BJ (cell line): ENCODE measurements at places on chromosomes 4 and X.
A peak's percentile ranks its signal among the peaks of the same experiment; 100 is the strongest.

DNA sequence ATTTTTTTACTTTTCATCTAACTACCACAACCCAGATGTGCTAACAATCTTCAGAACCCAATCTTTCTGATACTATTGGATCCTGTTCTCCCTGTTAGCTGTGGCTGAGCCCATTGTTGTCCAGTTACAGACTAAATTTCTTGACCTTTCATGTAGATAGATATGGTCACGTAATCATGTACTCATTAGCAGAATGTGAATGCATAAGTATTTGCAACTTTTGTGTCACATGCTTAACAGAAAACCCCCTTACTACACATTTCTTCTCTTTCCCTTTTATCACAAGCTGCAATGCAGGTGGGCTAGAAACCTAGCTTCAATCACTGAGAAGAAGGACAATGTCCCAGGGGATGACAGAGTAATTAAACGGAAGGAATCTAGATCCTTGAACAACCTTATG is 13.1 kb upstream of the FAM13A start:
- no peak for DNase-seq

DNA sequence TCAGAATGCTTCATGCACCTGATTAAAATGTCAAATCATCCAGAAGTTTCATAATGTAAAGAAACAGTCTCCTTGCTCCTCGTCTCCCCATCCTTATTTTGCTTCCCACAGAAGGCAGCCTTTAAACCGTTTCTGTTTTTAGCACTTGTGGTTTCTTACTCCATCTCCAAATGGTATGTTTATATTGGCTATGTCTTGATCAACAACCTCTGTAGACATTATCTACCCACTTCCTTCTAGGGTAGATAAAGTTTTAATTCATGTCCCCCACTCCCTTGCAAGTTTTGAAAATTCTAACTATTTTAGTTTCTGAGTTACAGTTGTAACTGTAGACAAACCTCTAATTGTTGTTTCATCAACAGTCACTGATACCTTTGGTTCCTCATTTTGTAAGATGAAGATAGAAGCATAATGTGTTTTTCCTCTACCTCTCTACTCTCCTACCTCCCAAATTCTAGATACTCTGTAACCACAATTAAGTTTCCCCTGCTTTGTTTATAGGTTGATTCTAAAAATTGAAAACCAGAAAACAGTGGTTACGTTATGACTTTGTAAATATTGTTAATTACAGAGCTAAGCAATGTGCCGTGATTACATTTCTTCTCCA is 291.7 kb upstream of the GATB start:
- DNase-seq: no peak

DNA sequence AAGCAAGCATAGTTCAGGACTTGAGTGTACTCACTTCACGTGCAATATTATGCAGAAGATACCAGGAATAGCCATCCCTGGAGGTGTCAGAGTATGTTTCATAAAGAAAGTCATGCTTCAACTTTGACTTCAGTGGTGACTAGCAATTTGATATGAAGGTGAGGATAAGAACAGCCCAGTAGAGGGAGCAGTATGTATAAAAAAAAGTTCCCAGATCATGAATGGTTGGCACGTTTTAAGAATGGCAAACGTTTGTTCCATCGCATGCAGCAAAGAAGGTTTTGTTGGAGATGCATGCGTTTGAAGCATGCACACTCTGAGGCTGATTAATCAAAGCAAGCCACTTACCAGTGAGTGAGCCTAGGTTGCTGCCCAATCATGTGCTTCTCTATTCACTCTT is 33.5 kb upstream of the SLITRK4 start:
- no peak for DNase-seq

- DNase-seq: no peak
Observed at GRCh38 chr4:92163348-92163747, 140.4 kb upstream of the GRID2 start.

GRCh38 chr4:70632028-70632427 is 3.5 kb downstream of the ENAM start:
- no peak for DNase-seq

- no peak for DNase-seq
Observed at GRCh38 chr4:185710487-185710995, 101.5 kb downstream of the SORBS2 start.

DNA sequence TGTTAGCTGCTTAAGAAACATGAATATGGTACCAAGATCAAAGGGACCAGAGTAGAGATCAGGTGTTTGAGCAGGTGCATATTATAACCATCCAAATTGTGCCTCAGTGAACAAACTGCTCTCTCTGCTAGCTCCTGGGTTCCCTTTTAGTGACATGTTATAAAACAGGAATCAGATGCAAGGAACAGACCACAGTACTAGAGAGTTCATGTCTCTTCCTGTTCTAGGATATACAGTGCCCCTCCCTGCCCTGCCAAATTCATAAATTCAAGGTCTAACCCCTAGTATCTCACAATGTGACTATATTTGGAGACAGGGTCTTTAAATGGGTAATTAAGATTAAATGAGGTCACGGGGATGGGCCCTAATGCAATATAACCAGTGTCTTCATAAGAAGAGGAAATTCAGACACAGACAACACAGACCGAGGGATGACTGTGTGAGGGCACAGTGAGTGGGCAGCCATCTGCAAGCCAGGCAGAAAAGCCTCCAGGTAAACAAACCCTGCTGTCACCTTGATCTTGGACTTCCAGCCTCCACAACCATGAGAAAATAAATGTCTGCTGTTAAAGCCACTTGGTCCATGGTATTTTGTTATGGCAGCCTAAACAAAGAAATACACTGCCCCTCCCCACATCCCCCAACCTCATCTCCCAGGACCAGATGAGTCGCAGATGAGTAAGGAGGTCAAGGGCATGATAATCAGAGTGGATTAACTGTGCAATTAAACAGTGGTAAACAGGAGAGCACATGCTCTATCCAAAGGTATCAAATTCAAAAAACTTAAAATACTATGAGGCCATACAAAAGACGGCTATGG is 82.5 kb downstream of the RBM47 start:
- no peak for DNase-seq

GRCh38 chr4:47390428-47391125 is 72.9 kb downstream of the COMMD8 start:
- DNase-seq: no peak

DNA sequence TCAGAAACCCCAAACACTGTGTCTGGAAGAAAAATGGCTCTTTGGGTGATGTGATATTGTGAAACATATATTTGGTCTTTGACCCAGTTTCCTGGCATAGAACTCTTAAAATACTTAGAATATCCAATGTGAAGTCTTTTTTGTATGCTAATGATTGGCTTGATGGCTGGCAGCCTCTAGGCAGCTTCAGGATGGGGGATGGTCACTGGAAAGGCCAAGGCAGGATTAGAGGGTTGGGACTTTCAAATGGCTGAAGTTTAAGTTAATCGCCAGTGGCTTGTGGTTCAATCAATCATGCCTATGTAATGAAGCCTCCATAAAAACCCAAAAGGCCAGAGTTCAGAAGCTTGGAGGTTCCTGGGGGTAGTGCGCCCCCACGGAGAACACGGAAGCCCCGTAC is 33.5 kb upstream of the ESX1 start:
- DNase-seq: no peak

DNA sequence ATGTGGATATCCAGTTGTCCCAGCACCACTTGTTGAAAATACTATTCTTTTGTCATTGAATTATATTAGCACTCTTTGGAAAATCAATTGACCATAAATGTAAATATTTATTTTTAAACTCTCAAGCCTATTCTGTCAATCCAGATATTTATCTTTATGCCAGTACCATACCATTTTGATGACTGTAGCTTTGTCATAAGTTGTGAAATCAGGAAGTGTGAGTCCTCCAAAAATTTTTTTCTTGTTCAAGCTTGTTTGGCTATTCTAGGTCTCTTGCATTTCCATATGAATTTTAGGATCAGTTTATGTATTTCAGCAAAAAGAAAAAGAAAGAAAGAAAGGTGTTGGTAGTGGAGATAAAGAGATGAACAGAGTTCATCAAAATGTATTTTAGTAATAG is 8.2 kb upstream of the SMPX start:
- DNase-seq: no peak

DNA sequence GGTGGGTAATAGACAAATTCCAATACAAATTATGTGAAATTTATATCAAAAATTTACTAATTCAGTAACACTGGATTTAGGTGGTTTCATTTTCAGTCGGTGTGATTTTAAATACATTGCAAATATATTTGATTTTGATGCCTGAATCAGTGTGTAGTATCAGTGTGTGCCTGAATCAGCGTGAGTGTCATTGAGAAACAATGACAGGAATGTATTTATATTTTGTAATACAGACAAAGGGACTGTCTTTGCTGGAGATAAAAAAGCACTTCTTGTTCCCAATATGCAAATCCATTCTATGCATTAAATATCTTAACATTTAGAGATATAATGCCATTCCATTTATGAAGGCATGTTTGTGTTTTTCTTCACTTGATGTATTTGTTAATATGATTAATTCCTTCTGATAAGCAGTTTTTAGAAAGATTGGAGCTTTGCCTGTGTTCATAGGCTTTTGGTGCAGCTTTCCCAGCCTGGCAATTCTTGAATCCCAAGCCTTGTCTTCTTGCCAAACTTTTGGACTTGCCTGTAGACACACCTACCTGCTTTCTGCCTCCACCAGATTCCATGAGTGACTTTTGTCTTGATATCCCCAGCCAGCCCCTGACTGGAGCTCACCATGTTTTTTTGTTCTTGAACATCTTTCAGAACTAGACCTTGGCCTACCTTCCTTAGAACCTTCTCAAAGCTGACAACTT is 243.8 kb downstream of the ADGRL3 start:
- no peak for DNase-seq

GRCh38 chr4:19214591-19215186 is 1037.0 kb upstream of the SLIT2 start:
- DNase-seq: no peak

DNA sequence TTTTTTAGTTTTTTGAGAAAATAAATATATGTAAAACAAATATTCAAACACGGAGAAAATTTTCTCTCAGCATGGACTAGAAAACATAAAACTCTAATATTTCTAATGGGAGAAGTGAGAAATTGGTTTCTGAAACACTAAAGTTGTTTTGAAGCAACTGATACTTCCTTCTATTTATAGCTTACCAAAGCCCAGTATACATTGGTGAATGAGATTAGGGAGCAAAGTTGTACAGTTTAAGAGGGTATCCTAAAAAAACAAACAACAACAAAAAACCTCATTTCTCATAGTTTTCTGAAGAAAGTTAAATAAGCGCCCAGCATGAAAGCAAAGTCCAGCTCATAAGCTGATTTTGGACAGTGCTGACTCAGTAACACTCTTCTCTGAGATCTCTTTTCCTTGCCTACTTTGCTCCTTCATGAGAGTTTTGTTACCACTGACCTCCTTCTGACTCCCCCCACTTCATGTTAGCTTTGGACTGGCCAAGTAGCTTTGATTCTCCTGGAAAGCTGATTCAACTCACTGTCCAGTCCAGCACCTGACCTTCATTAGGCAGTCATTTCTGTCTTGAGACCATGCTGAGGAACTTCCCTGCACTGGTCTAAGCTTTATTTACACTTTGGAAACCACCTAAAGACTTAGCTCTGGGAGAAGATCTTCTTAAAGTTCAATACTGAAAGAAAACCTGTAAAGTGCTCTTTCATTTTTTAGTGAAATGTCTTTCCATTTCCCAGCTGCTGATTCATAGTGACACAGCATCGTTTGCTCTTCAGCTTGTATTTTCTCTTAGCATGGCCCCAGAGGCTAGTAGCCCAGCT is 21.8 kb upstream of the P2RY10 start:
- no peak for DNase-seq

DNA sequence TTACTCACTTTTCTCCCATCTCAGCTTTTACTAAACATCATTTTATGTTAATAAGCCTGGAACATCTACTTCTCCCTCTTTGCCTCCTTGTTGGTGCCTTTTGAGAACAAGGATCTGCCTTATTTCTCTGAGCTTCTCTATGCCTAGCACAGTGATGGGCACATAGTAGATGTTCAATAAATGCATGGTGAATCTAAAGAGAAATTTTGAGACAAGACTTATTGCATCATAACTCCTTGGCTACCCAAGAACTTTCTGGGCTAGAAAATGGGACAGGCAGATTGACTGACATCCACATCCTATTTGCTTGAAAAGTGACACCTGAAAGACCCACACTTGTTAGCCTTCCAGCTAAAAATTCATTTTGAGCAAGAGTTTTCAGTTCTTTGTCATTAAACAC is 87.2 kb upstream of the TFDP3 start:
- DNase-seq: no peak

DNA sequence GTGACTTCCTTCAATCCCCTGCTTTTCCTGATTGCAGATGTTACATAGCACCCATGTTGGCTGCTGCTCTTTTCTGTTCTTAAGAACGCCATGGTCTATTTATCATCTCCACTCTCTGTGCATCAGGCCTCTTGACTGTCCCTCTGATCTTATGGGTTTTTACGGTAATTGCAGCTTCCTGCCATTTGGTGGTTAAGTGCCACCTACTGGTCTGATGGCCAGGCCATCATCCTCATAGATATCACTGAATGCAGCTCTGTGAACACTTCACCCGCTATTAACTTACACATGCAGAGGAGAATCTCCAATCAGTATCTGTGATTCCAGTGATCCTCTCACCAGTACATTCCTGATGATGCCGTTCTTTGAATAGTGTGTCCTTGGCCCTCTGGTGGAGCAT is 382.4 kb downstream of the TRAM1L1 start:
- DNase-seq: no peak

DNA sequence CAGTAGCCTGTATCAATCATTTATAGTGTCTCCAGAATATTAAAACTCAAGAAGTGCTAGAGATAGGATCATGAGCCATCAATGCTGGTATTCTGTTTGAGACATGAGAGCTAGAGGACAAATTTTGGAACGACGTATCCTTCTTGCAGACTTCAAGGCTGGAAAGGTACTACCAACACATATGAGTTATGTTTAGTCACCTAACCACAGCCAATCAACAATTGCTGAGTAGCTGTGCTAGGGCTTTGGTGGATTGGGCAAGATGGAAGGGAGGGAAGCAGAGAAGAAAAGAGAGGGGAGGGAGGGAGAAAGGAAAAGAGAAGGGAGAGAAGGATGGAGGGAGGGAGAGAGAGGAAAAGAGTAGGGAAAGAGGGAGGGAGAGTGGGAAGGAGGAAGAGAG is 21.6 kb upstream of the RAI2 start:
- no peak for DNase-seq

- DNase-seq: peak; percentile 1
Observed at GRCh38 chrX:22534643-22535042, 261.9 kb downstream of the CBLL2 start.

DNA sequence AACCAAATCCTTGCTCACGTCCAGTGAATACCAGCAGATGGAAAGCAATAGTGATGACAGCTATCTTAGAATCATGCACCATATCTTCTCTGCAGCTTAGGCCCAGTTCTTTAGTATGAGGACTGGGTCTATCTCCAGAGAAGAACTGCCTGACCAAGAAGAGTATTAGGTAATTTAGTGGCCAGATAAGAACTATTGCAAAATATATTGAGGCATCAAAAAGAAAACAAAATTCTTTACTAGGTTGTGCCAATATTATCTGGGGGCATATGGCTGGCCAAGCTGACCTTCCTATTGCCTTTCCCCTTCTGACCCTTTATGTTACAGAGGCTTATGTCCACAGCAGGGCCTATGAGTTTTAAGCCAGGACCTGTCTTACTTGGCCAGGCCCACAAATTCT is 91.2 kb downstream of the RLIM start:
- no peak for DNase-seq
